Activated CD4-positive, alpha-beta T cell treated with anti-CD3 and anti-CD28 coated beads, Interleukin-10, Interleukin-2, amounts not matched to agents 100 ng/mL and 50 ng/mL, durations not matched to agents 16 hours and 8 hours (primary cell): ENCODE measurements at places on chromosomes 2 and 18.

DNA sequence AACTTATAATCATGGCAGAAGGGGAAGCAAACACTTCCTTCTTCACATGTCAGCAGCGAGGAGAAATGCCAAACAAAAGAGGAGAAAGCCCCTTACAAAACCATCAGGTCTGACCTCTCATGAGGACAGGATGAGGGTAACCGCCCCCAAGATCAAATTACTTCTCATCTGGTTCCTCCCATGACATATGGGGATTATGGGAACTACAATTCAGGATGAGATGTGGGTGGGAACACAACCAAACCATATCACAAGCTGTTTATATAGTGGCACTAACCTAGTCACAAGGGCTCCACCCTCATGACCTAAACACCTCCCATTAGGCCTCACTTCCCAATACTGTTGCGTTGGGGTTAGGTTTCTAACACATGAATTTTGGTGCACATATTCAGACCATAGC lies 110.0 kb downstream of the OSBPL6 start:
- DNase-seq = no peak

DNA sequence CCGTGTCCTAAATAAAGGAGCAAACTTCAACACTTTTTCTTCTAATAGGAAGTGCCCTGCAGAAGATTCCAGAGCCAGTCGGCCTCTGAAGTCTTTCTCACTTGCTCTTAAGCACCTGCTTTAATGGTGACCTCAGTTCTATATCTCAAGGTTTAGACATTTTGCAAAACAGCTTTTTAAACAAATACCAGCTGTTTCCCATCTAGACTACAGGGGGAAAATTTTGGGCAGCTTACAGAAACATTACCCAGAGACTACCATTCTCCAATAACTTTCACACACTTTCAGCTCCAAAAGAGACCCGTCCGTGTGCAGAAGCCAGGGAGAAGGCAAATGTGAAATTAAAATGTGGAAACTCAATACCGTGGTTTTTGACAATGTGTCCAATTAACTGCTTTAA lies 285.3 kb upstream of the CCDC68 start:
- DNase-seq = no peak

DNA sequence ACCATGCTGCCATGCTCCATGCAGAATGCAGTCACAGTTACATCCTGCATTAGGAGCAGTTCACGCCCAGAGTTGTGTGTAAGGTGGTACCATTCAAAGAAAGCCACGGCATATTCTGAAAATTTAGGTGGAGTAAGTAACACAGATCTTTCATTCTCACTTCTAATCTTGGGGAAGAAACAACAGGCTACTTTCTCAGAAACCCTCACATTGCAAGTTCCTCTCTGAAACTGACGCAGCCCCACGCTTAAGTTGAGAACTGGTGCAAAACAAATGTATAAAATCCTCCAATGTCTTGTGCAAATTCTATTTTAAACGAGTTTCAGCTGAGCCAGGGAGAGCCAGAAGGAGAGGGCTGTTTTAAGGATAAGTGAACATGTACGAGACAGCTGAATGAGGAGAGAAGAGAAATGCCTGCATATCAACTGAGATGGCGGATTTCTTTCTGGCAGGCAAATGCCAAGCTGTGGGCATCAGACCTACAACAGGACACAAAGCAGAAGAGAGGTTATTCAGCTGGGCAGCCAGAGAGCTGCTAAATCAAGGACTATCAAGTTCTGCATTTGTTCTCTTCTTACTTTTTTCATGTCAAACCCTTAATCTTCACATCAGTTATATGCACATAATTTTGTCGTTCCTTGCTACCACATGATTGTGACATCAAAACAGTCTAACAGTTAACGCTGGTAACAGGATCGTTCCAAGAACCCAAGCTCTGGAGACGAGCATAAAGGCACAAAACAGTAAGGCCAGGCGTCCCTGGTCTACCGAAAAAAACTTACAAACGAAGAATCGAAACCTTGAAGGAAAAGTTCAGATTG lies 6.4 kb downstream of the ARL4C start:
- DNase-seq = peak; percentile 82

DNA sequence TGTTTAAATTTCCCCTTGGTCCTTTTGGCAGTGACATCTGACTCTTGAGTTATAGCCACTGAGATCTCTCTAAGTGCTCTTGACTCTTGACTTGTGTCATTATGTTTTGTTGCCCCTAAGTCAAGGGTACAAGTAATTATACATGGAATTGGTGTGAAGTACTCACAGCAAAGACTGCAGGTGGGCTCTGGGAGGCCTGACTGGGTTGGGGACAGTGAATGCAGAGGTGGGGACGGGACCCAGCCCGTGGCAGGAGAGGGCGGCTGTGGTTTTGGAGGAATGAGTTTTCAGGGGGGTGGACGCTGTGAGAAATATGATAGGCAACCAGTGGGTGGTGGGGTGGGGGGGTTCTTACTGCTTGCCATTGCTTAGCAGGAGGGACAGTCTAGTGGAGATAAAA lies 97.8 kb downstream of the NCK2 start:
- DNase-seq = no peak

- DNase-seq = no peak
Measured at GRCh38 chr2:20401489-20401835, 45.4 kb upstream of the RHOB start.

GRCh38 chr18:36316246-36316645 lies 18.7 kb downstream of the FHOD3 start:
- DNase-seq = no peak

- no peak for DNase-seq
Measured at GRCh38 chr2:216101109-216101508, 8.0 kb upstream of the XRCC5 start.

DNA sequence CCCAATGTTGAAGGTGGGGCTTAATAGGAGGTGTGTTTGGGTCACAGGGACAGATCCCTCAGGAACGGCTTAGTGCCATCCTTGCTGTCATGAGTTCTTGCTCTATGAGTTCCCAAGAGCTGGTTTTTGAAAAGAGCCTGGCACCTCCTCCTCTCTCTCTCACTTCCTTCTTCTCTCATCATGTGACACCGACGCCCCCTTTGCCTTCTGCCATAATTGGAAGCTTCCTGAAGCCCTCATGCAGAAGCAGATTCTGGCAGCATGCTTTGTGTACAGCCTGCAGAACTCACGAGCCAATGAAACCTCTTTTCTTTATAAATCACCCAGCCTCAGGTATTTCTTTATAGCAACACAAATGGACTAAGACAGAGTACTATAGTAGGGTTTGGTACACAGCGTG lies 100.4 kb upstream of the SH3BP4 start:
- DNase-seq = no peak

DNA sequence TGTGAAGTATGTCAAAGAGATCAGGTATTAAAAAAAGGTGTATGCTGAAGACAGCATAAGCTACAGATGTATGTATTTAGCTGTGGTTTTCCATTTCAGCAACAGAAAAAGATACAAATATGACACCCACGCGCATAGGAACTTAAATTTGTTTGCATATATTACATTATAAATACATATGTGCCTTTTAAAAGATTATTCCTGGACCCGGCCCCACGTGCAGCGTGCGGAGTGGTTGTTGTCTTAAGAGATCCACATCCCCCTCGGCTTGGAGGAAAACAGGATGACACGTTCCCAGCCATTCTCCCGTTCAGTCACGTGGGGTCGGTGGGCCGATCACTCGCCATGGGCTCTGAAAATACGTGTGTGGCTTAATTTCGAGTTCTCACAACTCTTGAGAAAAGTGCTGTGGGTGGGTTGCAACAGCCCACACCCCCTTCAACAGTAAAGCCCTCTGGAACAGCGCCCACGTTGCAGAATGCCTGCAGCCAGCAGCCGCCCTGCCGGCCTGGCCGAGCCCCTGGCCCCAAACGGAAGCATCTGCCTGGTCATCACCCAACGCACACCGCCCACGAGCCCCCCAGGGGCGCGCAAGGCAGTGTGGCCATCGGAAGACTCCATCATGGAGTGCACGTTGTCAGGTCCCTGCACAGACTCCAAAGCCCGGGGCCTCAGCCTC lies 18.6 kb upstream of the KCNG2 start:
- no peak for DNase-seq

DNA sequence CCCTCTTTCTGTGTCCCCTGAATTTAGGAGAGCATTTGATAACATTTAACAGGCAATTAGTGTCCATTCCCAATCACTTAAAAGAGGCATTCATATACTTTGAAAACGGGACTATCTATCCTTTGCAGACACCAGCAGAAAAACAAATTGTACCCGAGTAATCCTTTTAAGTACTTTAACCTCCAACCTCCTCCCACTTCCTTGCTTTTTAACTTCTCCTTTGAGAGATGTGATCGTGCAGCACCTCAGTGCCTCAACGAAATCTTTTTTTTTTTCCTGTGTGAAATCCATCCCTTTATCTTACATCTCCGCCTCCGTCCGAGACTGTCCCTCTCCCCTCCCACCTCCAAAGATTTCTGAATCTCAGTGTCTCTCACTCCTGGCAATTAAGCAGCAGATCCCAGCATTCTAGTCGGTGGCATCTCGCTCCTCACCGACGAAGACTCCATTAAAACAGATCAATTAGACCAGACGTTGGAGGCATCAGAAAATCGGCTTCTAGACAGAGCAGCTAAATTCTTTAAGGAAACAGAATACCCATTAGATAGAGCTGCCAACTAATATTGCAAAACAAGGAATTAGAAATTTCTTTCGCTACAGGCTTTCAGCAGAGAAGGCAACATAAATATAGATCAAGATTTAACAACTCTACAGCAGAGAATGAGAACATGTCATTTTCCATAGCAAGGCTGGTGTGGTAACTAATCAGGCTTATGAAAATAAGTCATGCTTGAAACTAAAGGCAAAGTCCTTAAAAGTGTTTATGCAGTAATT lies 1.9 kb upstream of the TMEFF2 start:
- DNase-seq = no peak

DNA sequence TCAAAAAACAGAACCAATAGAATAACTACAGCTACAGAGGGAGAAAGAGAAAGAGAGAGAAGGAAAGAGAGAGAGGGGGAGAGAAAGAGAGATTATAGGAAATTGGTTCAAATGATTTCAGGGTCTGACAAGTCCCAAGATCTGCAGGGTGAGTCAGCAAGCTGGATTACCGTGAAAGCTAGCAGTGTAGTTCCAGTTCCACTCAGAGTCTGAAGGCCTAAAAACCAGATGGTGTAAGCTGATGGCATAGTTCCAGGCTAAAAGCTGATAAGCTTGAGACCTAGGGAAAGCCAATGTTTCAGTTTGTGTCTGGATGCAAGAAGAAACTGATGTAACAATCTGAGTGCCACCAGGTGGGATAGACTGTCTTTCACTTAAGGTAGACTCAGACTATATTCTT lies 397.7 kb downstream of the TRIB2 start:
- no peak for DNase-seq

GRCh38 chr2:61770298-61770697 lies 83.6 kb downstream of the FAM161A start:
- no peak for DNase-seq

- DNase-seq = no peak
Measured at GRCh38 chr2:214674278-214674677, 135.2 kb downstream of the BARD1 start.

- DNase-seq = no peak
Measured at GRCh38 chr2:67633212-67633856, 236.2 kb downstream of the ETAA1 start.

DNA sequence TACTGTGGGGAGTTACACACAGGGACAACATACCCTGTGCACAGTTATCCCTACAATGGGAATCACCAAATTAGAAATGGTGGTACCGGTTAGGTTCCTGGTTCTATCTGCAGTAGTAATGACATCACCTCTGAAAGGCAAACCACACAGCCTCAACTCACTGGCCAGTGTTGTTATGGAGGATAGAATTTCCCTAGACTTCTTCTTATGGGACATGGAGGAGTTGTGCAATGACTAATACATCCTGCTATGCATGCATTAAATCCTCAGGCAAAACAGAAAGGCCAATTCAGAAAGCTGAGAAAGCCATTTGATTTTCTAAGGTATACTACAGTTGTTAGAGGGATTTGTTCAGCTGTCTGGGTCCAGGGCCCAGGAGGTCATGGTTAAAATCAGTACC lies 439.3 kb downstream of the TMX3 start:
- DNase-seq = no peak

DNA sequence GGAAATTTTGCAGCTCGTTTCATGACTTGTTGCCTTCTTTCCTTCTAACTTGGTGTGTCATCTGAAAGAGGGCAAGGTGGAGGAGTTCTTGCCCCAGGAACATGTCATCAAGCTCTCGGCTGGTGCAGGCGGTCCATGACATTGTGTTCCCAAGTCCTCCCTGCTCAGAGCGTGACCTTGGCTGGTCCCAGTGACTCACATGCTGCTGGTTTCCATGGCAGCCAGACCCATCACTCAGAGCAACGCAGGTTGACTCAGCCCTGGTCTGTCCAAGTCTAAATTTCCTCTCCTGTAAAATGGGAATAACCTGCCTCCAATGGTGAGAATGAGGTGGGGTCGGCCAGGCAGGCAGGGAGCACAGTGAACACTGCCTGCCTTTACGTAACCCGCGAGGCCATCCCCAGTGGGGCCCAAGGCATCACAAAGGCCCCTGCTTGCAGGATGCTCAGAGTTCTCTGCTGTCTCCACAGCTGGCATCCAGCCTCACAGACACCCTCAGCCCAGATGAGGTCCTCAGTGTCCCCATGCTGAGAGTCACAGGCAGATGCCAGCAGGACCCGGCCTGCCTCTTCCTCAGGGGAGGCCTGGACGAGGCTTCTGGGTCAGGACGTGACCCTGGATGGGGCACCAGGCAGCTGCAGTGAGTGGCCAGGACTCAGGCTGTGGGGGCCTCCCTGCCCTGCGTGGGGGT lies 143.7 kb downstream of the TPO start:
- no peak for DNase-seq

DNA sequence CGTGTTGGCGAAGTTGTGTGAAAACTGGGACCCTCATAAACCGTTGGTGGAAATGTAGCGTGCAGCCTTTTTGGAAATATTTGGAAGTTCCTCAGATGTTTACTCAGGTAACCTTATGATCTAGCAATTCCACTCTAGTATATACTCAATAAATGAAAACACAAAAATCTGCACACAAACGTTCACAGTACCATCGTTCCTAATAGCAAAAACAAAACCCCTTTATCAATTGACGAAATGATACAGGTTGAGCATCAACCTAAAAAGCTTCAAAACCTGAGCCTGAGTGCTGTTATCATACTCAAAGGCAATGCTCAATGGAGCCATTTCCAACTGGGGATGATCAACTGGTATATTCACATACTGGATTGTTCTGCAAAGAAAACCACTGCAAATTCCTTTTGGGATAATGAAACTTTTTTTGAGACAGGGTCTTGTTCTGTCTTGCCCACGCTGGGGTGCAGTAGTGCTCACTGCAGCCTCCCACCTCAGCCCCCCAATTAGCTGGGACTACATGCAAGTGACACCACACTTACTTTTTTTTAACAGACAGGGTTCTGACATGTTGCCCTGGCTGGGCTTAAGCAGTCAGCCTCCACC lies 777 bp upstream of the C18orf32 start:
- peak; percentile 34 for DNase-seq

DNA sequence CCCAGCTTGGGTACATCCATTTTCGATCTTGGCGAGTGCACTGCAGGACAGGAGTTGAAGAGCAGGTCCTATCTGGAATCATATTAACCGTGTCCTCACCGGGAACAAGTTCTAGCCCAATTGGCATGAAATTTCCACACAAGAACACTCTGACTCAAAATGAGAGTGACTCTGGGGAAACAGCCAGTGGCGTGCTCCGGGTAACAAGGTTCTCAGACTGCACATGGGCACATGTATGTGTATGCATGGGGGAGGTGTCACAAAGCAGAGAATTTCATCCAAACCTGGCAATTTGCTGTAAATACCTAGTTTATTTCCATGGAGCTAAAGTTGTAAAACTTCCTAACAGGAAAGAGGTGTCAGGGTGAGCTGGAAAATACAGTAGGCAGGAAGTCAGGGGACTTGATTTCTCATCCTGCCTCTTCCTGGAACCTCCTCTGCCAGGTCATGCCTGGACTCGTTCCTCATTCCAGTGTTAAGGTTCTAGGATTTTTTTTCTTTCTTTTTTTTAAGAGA lies 1.7 kb downstream of the TUBB6 start:
- DNase-seq = peak; percentile 25

- no peak for DNase-seq
Measured at GRCh38 chr2:25286723-25287483, 54.8 kb downstream of the DNMT3A start.
